ENCODE measurements at places on chromosomes 1 and 21.
A peak's percentile ranks its signal among the peaks of the same experiment; 100 is the strongest.

GRCh38 chr1:226349081-226349480 lies 40.1 kb upstream of the LIN9 start:
- DNase-seq: no peak

DNA sequence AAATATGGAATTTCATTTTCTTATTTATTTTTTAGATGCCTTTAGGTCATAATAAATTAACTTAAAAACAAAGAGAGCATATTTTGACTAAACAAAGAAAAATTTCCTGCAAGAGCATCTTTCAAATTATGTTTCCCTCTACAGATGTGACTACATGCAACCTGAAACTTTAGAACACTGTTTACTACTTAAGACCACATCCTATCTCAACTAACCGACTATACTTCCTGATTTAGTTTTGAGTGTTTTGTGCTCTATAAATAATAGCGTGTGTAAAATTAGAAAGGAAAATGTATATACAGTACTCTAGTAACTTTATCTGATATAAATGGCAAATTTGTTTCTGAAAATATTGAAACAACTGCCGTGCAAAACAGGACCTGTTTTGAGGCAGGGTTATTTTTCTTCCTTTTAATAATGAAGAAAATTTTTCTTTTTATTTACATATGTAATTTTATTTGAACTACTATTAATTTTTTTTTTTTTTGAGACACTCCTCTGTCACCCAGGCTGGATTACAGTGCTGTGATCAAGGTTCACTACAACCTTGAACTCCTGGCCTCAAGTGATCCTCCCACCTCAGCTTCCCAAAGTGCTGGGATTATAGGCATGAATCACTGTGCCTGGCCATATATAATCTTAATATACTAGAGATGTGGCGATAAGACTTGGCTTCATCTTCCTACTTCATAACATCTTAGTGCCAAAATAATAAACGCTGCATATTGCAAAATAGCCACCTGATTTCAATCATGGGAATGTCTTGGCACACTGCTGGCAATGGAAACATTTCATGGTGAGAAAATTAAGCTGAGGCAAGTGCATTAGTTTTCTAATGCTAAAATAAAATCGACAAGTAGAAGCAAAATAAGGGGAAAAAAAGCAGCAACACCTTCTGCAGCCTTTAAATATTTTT lies 12.3 kb downstream of the ZRANB2 start:
- DNase-seq: no peak

- DNase-seq: no peak
Observed at GRCh38 chr1:8640950-8641349, 176.5 kb downstream of the RERE start.

DNA sequence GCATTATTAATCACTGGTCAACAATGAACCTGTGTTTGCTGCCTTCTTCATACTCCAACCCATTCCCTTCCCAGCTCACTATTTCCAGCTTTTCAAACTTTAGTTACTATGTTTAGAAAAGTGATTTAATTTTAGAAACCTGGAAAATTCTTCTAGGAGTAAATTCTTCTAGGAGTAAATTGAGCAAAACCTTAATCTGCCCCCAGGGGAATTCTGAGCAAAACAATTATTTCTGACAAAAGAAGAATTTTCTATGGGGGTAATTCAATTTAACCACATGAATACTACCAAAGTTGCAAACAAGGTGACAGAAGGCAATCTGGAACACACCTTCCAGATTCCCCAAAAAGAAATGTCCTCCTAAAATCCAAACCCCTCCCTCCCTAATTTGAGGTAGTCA lies 1.8 kb downstream of the LUZP1 start:
- DNase-seq: no peak

DNA sequence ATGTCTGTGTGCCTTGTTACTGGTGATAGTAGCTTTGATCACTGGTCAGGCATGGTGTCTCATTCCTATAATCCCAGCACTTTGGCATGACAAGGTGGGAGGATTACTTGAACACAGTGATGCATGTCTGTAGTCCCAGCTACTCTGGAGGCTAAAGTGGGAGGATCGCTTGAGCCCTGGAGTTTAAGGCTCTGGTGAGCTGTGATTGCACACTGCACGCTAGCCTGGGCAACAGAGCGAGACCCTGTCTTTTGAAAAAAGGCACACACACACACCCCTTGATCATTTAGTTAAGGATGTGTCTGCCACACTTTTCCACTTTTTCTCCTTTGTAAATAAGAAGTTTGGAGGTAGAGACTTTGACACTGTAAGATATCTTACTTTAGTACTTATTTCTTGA lies 15.1 kb downstream of the MIGA1 start:
- DNase-seq: no peak

GRCh38 chr1:226126824-226127569 lies 59.5 kb downstream of the ACBD3 start:
- DNase-seq: no peak

GRCh38 chr1:4587721-4588120 lies 66.7 kb upstream of the AJAP1 start:
- no peak for DNase-seq

- no peak for DNase-seq
Observed at GRCh38 chr1:222010306-222010705, 268.4 kb upstream of the DUSP10 start.

DNA sequence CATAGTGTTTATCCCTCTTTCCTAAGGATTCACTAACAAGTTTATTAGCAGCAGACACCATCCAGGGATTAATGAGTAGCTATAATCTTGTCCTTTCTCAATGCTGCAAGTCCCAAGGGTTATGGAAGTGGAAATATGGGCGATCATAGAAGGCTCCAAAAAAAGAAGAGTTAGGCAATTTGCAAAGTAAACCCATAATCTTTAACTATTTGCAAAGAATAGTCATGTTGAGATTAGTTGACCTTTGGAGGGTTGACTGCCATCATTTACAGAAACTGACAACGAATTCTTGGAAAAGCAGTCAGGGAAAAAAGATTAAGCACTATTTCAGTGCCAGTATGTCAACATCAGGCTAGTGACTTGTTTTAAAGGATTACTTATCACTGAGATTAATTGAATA lies 169.9 kb downstream of the KCNT2 start:
- no peak for DNase-seq

DNA sequence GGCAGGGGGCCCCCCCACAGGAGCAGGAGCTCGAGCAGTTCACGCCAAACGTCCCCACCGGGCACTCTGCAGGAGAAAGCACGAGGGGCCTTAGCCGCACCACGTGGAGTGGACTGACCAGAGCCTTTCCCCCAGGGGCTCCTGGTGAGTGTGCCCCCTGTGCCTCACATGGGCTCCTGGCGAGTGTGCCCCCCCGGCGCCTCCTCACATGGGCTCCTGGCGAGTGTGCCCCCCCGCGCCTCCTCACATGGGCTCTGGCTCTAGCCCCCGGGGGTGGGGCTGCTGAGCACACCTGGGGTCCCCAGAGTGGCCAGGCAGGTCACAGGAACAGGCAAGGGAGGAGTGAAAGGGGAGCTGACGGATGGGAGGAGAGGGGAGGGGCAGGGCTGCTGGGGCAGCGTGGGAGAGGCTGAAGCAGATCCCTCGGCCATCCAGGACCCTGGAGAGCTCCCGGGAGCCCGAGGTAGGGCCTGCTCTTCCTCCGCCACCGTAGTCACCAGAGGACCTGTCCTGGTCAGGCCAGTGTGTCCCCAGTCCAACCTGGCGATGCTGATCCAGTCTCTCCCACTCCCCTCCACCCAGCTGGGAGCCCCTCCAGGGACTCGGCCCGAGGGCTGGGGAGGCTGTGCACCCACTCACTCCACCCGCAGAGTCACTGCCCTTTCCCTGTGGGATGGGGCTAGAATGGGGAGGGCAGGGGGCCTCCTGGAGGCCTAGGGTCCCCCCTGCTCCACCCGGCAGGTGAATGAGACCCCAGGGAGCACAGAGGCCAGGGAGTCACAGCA lies 47.6 kb downstream of the ARHGEF16 start:
- DNase-seq: no peak

DNA sequence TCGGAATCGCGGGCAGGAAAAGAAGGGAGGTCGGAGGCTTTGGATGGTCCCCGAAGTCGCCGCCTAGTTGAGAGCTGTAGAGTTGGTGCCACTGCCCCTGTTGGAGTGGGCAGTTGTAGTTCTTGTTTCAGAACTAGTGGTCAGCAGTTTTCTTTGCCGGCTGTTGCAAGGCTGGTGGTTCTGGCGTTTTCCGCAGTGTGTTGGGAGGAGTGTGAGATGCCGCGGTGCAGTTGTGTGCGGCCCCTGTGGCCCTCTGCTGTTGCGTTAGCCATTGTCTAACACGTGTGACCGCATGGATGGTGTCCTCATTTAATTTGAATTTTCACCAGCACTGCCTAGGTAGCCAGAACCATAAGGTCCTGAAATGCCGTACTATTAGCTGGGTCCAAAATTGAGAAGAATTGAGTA lies 1.4 kb downstream of the ARF1 start:
- DNase-seq: no peak

GRCh38 chr1:228984107-228984506 lies 248.8 kb downstream of the RHOU start:
- DNase-seq: no peak

DNA sequence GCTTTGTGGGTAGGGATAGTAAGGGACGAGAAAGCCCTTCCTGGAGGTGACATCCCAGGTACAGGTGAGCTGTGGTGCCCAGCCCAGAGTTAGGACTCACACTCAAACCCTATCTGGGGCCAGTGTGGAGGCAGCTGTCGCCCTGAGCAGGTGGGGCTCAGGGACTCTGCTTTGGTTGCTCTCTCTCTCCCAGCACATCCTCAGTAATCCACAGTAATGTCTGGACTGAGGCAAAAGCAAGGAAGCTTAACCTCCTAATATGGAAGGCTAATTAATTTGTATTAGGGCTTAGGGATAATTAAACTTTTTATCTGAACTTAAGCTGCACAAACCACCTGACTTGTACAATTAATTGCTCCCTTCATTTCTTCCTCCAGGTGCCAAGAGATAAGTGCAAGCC lies 38.2 kb downstream of the DDX20 start:
- no peak for DNase-seq

- no peak for DNase-seq
Observed at GRCh38 chr1:68363339-68363738, 86.4 kb downstream of the RPE65 start.

- peak; percentile 41 for DNase-seq
Observed at GRCh38 chr1:39258146-39258924, 53.8 kb downstream of the MACF1 start.

- no peak for DNase-seq
Observed at GRCh38 chr1:21165646-21166045, 11.1 kb downstream of the EIF4G3 start.

- DNase-seq: no peak
Observed at GRCh38 chr1:155124503-155125463, 2.9 kb upstream of the EFNA1 start.

- DNase-seq: no peak
Observed at GRCh38 chr21:44318489-44319285, 18.8 kb downstream of the PFKL start.

DNA sequence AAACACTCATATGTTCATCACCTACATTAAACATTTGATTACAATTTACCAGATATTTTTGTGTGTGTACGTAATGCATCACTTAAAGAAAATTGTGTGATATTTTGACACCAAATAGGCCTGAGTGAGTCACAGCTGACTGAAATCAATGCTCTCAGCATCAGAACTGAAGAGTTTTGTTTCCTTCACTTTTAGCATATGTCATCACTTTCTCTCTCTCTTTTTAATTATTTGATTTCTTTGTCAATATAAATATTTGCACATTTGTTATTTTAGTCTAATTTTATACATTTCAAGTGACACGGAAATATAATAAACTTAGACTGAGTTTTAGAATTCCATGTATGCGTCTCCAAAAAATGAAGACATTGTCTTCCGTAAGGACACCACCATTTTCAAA lies 545.3 kb downstream of the PTPRC start:
- DNase-seq: no peak

GRCh38 chr21:36064085-36064460 lies 3.7 kb upstream of the SETD4 start:
- no peak for DNase-seq

DNA sequence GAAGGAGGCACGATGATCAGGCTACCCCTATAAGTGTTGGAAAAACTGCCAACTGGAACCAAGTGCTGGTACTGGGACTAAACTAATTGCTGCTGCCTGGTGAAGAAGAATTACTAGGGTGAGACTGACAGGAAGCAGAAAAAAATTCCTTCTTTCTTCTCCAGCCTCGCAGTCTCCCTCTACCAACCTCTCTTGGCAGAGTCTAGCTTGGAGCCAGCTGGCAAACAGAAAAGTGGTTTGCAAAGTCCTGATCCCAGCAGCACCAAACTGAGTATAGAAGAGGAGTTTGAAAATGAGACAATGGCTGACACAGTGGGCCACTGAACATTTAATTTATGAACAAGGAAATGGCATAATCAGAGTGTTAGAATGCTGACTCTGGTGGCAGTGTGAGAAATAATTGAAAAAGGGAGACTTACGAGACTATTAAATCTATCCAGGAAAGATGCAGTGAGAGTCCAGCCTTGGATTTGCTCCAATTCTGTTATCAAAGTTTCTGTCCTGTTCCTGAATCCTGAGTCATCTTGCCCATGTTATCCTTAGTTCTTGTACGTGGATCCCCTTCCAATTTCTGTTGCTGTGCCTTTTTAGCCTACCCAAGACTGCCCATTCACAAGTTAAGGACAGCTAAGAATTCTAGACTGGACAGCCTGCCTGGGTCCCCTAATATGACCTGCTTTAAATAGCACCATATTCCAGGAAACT lies 23.7 kb upstream of the DISP1 start:
- DNase-seq: no peak

DNA sequence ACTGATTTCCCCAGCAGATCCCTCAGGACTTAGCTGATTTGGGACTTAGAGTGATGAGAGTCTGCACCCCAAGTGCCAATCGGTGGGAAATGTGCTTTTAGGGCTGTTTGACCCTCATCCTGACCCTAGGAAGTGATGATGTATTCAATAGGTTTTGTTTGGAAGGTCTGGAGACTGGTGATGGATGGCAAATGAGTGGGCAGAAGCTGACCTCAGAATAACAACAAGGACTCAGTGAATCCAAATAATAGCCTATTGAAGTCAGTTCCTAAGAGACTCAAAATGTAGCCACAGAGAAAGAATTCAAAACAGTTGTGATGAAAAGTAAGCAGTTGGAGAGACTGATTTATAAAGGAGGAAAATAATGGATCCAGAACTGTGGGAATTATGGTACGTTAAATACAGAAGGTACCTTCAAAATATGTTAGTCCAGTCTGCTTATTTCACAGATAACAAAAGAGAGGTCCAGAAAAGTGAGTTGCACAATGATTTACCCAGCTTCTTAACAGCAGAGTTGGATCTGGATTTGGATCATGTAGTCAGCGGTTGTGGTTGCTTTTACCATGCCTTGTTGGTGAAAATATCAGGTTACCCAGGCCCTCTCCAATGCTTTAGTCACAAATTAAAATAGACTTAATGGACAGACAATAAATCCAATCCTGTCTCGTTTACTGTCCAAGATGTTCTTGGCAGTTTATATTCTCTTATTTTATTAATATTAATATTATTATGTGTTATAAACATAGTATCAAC lies 123.0 kb upstream of the PTBP2 start:
- DNase-seq: no peak

DNA sequence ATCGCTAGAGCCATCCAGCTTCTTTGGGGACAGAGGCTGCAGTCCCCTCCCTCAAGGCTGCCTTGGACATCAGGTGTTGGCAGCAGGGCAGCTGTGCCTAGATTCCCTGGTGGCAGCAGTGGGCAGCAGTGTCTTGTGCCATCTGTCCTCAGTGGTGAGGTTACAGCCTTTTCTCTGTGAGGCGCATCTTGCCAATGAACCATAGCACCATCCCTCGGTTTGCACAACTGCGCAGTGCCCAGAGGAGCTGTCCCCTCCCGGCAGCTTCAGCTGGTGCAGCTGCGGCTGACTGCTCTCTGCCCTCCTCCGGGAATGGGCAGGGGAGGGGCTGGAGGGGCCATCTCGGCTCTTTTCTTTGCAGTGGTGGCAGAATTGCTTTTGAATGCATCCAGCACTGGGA lies 59.0 kb upstream of the C8B start:
- DNase-seq: no peak

GRCh38 chr1:54640863-54641836 lies at the start of gene MROH7:
Gene MROH7, plus strand, starts transcription at chr1:54641786. Its CDS starts 11,141 bp downstream, at chr1:54652927.
- DNase-seq: no peak

Data from central memory CD8-positive, alpha-beta T cell (primary cell).